ENCODE measurements at places on chromosomes 16 and 17. TPM values are rescaled to one million over a fixed set of nuclear protein-coding genes. Genes with fewer than 3 reads are reported as not detected.

The PTX4 gene
- total RNA-seq, result not detected

The SPNS2 gene
- total RNA-seq, result 0.37 TPM

The QPRT gene
- 6.8 TPM for total RNA-seq

The SLC16A6 gene
- total RNA-seq, result 3.2 TPM

The CNGB1 gene
- not detected for total RNA-seq

The PLXDC1 gene
- 1.2 TPM for total RNA-seq

DNA sequence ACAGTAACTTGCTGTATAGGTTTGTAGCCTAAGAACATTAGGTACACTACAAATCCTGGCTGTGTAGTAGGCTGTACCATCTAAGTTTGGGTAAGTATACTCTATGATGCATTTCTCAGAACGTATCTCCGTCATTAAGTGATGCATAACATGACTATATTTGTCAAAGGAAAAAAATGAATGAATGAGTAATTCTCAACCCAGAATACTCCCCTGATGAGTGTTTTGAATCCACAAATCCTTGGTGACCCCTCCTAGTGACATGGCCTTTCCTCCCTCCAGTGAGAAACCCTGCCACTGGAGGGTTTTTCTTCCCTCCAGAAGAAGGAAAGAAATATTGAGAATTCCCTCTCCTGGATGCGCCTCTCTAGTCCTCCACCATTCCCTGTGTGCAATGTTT is 24.0 kb upstream of the SALL1 start:
- no peak for DNase-seq

- no peak for DNase-seq
Observed at GRCh38 chr16:84816485-84816884, 3.3 kb upstream of the CRISPLD2 start.

DNA sequence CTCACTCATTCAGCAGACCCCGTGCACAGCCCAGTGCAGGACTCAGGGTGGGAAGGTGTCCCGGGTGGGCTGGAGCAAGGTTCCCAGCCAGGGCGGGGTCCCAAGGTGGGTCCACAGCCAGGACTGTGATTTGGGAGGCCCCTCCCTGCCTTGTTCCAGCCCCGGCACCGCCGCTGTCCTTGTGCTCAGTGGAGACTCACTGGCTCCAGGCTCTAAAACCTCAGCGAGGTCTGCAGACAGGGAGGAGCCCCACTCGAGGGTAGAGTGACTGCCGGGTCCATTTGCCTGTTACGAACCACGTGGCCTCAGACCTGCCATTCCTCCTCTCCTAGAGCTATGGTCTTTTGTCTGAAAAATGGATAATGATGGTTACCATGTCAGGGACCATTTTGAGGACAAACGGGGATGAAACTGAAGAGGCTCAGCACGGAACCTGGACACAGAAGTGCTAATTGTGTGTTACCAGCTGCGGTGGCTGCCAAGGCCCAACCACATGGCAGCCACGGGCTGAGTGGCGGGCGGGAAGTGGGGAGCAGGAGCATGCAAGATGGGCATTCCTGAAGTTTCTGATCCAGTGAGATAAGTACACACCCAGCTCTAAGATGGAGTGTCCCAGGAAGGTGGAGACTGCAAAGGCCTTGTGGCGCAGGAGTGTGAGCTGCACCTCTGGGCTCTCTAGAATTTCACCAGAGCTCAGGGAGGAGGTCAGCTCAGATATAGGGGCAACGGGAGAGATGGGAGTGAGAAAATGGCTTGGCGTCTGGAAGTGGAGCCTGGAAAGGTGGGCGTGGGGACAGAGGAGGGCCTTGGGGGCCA is 317.6 kb downstream of the SEC14L1 start:
- DNase-seq, result peak; percentile 72

- no peak for DNase-seq
Observed at GRCh38 chr16:56263711-56264608, 72.7 kb downstream of the GNAO1 start.

DNA sequence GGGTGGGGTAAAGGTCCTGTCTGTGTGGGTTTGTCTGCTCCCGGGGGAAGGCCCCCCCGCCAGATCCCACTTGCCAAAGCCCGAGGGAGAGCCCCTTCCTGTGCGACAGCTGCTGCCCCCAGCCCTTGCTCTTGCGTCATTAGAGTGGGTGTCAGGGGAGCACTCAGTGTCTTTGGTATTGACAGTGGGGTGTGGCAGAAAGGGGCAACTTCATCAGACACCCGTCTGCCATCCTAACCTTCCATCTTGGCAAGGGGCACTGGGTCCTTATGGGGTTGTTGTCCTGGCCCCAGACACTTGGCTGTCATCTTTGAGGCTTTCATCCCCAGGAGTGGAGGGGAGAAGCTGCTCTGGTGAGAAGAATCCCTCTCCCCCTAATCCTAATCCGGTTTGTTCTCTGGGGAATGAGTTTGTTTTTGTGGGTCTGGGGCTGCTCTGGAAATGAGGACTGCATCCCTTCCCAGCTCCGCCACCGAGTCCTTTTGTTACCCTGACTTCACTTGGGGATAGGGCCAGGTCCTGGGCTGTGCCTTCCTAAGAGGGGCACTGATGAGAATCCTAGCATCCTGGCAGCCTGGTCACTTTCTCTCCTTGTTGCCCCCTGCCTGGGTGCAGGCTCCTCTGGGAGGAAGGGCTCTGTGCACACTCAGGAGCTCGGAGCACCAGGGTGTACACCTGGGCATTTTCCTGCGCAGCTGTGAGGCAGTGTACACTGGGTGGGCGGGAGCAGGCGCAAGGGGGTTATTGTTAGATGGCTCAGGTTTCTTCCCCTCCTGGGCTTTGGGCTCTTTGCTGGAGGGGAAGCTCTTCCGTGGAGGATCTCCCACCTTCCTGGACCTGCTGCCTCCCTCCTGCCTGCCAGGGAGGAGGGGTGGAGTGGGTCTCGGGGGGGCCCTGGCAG is 21.1 kb downstream of the GJD3 start:
- DNase-seq, result no peak

DNA sequence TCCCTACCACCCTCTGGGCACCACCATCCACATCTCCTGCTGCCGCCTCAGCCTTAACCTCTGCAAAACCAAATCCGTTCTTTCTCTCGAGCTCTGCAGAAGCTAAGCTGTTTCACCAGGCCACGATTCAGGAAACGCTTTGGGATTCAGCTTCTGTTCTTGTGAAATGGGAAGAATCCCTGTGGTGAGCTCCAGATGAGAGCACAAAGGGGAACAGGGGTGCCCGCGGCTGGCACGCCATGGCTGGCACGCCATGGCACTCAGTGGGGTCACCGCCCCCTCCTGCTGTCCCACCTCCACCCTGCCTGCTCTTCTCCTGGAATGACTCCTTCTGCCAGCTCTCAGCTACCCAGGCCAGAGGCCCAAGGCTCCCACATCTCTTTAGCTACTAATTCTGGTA is 5.7 kb downstream of the QPRT start:
- no peak for DNase-seq

DNA sequence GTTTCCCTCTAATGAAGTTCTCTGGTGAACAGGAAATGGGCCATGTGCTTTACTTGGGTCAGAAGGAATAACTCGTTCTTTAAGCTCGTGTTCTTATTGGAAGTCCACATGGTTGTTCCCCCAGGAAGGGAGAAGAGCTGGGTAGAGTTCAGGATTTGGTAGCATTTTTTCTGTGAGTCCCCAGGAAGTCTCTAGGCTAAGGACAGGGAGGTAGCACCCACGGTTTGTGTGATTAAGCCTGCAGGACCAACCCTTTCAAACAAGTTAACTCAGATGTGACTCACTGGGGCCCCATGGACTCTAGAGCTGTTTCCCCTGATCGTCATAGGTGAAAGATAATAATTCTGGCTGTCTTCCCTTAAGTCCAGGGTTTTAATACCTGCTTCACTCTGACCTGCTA is 16.4 kb downstream of the SAP30BP start:
- no peak for DNase-seq

DNA sequence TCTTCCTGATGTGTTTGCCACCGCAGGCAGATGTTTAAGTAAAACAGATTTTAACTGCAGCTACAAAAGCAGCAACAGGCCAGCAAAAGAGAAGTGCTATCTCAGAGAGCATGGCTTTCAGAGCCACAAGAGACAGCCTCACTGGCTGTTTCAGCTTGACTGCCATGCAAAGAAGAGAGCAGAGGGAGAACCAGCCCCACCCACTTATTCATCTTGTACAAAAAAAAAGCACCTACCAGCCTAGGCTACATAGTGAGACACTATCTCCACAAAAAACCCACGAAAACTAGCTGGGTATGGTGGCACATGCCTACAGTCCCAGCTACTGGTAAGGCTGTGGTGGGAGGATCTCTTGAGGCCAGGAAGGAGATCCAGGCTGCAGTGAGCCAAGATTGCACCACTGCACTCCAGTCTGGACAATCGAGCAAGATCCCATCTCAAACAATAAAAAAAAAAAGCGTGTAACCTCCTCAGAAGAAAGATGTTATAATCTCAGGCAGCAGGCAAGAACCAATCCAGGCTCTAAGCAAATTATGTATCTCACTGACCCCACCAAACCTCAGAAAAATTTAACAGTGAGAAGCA is 30.0 kb downstream of the STH start:
- DNase-seq, result no peak

DNA sequence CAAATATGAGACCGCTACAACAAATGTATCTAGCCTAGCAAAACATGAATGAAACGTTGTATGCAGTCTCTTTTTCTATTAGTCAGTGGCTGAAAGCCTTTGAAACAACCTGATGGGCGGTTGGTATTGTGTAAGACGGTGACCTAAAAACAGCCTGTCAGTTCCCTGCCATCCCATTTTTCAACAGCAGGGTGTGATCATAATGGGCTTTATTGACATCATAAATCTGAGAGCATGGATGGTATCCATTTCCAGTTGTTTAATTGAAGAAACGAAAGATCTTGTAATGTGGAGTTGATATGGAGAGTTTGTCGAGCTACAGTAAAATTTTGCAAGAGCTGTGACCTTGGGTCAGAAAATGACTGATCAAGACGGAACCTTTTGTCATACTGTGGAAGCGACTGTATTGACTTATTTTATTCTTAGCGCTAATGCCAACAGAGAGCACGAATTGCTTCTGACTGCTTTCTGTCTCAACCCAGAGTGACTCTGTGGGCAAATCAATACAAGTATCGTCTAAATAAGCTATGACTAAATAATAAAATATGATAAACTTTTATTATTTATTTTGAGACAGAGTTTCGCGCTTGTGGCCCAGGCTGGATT is 12.3 kb upstream of the MEIOB start:
- peak; percentile 27 for DNase-seq

DNA sequence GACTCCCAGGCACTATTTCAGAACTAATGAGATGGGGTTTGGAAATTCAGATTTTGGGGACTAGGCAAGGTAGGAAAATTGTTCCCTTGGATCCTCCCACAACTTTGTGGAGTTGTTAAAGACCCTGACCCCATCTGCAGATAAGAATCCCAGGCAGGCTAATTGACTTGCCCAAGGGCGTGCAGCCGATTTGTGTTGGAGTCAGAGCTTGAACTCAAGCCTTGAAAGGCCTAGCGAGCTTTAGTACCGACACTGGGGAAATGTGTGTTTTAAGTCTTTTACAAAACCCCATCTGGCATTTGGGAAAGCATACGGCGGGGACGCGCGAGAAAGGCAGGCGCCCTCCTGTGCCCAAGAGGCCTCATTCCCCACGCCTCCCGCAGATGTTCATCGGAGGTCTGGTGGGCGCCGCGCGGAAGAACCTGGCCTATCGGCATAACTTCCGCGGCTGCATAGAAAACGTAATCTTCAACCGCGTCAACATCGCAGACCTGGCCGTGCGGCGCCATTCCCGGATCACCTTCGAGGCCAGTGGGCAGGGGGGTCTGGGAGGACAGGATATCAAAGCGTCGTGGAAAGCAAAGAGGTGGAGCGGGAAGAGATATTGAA is 4.3 kb downstream of the CNTNAP1 start:
- no peak for DNase-seq

GRCh38 chr16:86070484-86070883 is 171.5 kb downstream of the IRF8 start:
- no peak for DNase-seq

- DNase-seq, result peak; percentile 43
Observed at GRCh38 chr16:22189473-22190080, 16.5 kb upstream of the EEF2K start.

- no peak for DNase-seq
Observed at GRCh38 chr17:37389160-37389559, 13.4 kb downstream of the C17orf78 start.

GRCh38 chr16:51003850-51004566 is 147.1 kb downstream of the SALL1 start:
- no peak for DNase-seq

DNA sequence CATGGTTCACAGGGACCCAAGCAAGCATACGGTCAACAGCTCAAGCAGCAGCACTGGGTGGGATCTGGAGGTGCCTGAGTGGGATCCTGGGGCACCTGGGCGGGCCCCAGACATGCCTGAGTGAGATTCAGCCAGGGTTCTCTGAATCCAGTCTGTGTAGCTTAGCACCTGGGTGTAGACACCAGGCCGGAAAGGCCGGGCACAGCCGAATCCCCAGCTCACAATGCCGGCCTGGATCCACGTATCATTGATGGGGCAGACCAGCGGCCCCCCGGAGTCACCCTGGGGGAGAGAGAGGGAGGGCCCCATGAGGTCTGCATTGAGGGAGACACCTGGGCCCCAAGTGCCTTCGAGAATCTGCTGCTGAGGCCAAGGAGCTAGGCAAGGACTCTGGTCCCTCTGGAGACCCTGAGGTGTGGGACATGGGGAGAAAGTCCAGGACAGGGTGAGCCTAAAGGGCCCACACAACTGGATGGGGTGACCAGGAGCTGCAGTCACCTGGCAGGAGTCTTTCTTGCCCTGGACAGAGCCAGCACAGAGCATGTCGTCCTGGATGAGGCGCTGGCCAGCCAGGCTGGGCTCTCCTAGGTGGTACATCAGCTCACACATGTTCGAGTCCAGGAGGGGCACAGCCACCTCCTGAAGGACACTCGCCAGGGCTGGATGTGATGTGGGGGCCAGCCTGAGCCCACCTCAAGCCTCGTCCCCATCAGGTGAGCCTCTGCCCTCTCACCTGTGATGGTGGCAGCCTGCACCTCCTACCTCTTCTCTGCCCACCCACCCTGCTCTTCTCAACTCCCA is 9.7 kb downstream of the ZG16B start:
- DNase-seq, result no peak

DNA sequence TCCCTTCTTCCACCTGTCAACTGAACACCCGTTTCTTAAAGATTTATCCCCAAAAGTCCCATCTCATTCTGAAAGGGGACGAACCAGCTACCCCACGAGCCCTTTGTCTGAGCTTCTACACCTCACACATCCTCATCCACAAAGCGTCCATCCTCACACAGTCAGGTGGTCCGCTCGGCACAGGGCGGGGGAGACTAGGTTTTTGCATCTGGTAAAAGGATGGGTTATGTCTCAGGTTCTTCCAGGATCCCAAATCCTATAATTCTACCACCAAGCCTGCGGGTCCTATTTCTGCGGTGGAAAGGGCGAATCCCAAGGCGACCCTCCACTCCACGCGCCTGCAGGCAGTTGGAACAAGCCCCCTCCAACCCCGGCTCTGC is 458 bp downstream of the GFOD2 start:
- peak; percentile 34 for DNase-seq

Measured in activated CD4-positive, alpha-beta T cell treated with anti-CD3 and anti-CD28 coated beads for 36 hours (primary cell).